ENCODE measurements at places on chromosomes 16 and 17.

- DNase-seq = no peak
Measured at GRCh38 chr17:36686123-36686669, 84.8 kb downstream of the MRM1 start.

- no peak for DNase-seq
Measured at GRCh38 chr17:61419496-61420046, 19.9 kb downstream of the TBX2 start.

GRCh38 chr16:72890587-72890986 is 157.3 kb downstream of the ZFHX3 start:
- DNase-seq = no peak

- DNase-seq = no peak
Measured at GRCh38 chr17:38540514-38541045, 65.2 kb downstream of the SRCIN1 start.

GRCh38 chr16:87407511-87408112 is 15.5 kb downstream of the MAP1LC3B start:
- DNase-seq = no peak

DNA sequence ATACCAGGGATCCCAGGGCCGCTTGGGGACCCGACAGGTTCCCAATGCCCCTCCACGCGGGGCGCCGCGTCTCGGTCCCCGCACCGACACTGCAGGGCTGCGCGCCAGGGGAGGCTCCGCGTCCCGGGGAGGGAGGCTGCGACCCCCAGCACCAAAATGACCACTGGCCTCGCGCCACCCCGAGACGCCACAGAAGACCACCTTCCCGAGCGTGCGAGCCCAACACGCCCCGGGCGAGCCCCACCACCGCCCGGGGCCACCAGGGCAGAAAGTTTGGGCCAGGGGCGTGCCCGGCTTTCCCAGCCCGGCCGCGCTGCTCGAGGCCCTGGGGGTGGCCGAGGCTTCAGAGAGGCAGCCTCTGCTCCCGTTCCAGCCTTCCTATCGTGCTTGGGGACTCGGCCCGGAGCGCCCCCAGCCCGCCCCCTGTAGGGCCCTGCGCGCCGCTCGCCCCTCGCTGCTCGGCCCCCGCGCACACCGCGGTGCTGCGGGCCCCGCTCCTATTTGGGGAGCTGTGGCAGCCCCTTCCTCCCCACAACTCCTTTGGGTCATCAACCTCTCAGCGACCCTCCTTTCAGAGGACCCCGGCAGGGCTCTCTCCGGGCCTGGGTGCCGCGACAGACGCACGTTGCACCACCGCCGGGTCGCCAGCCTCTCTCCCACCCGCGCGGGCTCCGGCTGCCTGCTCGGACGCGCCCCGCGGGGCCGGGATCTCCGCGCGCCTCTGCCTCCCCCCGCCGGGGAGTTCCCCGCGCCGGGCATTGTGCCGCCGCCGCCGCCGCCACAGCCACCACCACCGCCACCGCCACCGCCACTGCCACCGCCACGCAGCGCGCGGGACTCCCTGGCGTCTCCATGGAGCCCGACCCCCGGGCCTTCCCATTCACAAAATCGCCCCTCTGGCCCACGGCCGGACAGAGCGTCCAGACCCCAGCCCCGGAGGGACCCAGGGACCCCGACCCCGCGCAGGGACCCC is 892 bp downstream of the RBFOX3 start:
- DNase-seq = no peak
